ENCODE measurements at places on chromosomes 1 and 21.

GRCh38 chr1:3222042-3222692 lies 153.2 kb downstream of the PRDM16 start:
- no peak for DNase-seq

GRCh38 chr1:224052772-224053171 lies 61.1 kb upstream of the FBXO28 start:
- no peak for DNase-seq

- DNase-seq = peak; percentile 26
Observed at GRCh38 chr21:41802684-41803083, 35.8 kb upstream of the RIPK4 start.

DNA sequence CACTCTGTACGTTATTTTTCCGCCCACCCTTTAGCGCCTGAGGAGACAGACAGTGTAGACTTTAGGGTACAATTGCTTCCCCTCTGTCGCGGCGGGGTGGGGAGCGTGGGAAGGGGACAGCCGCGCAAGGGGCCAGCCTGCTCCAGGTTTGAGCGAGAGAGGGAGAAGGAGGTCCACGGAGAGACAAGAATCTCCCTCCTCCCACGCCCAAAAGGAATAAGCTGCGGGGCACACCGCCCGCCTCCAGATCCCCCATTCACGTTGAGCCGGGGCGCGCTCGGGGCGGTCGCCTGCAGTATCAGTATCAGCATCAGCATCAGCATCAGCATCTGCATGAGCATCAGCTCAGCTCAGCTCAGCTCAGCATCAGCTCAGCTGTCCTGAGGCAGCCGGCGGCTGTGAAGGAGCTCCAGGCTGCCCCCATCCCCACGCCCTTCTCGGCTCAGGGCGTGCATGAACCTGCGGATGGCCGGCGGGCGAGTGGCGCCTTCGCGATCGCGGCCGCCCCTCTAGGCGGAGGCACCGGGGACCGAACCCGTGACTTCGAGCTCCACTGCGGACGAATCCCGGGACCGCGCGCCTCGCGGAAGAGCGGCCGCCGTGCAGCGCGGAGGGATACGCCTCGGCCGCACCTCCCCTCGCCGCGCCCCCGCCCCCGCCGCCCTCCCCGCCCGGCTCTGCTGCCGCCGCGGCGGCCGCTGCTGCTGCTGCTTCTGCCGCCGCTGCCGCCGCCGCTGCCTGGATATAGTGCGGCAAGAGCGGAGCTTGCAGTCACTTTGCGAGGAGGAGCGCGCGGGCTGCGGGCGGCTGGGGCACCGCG lies at the start of gene NCAM2:
TSS of gene NCAM2 (plus strand) at position 774 of the 820 bp plus-strand sequence.
- peak; percentile 79 for DNase-seq

DNA sequence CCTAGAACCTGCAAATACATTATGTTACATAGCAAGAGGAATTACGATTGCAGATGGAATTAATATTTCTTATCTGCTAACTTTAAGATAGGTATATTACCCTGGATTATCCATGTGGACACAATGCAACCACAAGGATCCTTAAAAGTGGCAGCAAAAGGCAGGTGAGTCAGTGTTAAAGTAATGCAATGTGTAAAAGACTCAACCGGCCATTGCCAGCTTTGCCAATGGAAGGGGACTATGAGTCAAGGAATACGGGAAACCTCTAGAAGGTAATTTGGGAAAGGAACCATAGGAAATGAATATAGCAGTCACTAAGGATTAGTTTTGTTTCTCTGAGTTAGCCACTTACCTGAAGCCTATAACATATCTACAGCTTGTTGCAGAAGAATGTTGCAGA lies 692.1 kb upstream of the ZP4 start:
- no peak for DNase-seq

DNA sequence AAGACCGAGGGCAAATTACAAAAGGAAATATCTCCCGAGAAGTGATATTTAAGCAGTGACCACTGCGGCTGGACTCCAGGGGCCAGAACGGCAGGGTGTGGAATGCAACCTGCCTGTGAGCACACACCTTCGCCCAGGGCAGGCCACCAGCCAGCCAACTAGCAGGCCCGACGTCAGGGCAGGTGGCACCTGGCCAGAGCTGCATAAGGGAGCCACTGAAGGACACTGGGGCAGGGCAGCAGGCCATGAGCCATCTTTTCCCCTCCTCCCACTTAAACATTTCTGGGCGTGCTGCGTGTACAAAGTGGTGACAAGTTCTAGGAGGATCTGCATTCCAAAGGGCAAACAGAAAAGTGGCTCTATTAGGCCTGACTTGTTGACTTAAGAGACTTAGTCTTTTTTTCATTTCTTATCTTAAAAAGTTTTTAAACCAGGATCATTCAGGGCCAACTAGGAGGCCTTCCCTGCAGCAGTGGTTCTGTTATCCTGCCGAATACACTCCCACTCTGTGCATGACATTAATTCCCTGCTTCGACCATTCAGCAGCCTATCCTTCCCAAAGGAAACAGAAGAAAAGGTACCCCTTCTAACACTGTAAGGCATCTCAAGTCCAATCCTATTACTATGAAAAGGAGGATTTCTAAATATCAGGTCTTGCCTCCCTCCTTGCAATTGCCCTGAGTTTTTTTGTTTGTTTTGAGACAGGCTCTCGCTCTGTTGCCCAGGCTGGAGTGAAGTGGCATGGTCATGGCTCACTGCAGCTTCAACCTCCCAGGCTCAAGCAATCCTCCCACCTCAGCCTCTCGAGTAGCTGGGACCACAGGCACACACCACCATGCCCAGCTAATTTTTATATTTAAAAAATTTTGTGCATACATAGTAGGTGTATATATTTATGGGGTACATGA lies 96.3 kb downstream of the BCAR3 start:
- no peak for DNase-seq

DNA sequence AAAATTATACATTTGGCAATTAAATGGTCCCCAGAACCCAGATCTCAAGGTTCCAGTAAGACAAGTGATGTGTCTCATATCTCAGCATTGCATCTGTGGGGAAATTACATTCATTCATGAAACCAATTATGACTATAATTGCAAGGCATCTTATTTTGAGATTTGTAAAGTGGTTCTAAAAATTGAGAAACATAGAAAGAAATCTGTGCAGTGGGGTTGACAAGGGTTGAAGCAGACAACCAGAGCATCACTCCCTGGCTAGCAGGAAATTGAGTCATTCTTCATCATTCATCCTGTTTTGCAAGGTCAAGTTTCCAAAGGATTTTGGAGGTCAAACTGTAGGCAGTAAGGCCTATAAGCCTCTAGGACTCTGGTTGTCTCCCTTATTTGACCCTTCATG lies 25.1 kb upstream of the MROH9 start:
- no peak for DNase-seq

DNA sequence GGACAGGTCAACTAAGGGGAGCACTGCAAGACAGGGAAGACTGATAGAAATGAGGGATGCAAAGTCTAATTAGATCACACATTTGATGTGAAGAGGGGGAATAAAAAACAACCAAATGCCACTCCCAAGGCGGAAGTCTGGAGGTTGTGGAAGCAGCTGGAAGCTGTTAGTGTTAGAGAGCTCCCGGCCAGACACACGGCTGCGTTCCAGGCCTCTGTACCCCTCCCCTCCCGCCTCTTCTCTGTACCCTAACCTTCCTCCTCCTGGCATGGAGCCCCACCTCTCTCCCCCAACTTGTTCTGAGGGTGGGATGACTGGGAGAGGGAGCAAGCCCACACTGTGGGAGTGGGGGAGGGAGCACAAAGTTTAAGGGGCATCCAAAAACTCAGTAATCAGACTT lies 67.0 kb downstream of the PLEKHA6 start:
- no peak for DNase-seq

GRCh38 chr1:205592443-205593003 lies 39.3 kb downstream of the ELK4 start:
- DNase-seq = no peak

- no peak for DNase-seq
Observed at GRCh38 chr1:83849191-83850061, 149.5 kb downstream of the TTLL7 start.

GRCh38 chr1:224494343-224494742 lies 59.7 kb upstream of the WDR26 start:
- DNase-seq = no peak

DNA sequence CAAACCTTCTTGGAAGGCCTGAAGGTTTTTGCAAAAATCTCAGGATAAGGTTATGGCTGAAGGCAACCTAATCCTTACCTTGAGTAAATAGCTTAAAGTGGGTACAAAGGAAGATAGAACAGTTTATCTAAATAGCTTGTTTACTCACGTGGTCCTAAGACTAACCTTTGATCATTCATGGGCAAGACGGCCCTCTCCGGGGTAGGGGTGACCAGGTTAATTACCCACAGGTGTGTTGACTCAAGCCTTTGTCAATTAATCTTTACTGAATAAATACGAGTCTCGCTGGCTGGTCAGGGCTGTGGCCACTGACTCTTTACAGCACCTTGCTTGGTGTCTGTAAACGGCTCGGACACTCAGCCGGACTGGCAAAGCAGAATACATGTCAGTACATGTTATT lies 10.8 kb downstream of the AADACL4 start:
- no peak for DNase-seq

DNA sequence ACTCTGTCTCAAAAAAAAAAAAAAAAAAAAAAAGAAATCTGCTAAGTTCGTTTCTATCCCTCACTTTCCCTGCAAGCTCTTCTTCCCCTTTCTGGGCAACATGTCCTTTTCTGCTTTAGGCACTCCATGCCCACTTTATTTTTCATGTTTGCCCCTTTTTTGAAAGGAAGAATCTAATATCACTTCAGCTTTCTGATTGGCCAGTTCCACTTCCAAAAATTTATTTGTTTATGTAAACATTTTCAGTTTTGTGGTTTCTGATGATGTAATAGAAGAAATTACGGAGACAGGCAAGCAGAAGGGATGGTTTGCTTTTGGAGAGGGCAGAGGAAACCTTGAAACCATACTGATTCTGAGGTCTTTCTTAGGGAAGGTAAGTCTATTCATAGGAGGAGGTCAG lies 15.1 kb downstream of the IFNAR1 start:
- peak; percentile 56 for DNase-seq

- DNase-seq = no peak
Observed at GRCh38 chr21:46129846-46130651, 25.3 kb downstream of the FTCD start.

GRCh38 chr1:205068001-205068400 lies 16.3 kb downstream of the TMEM81 start:
- DNase-seq = no peak

DNA sequence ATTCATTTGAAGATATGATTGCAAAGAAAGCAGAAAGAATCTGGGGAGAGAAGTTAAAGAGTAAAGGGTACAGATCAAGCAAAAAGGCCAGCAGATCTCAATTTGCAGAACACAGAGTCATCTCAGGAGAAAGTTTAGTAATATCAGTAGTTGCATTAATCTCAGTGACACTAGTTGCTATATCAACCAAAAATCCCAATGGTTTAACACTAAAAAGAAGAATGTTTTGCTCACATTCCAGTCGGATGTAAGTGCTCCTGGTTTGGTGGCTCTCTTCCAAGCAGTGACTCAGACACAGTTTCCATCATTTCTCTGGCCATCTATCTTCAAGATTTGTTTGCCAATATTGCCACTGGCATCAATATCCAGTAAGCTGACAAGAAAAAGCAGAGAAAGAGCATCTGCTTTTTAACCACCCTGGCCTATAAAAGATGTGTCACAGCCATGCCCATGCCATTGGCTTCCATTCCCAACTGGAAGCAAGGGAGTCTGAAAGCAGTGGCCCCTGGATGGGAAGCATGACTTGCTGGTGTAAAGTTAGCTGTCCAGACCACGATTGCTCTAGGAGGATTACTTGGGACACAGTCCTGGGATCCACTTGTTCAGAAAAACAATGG lies 45.5 kb upstream of the AIM2 start:
- no peak for DNase-seq

- DNase-seq = no peak
Observed at GRCh38 chr1:173733912-173734311, 19.1 kb downstream of the KLHL20 start.

GRCh38 chr1:15225461-15225860 lies 21.6 kb upstream of the FHAD1 start:
- DNase-seq = no peak

GRCh38 chr1:109361069-109361468 lies 36.6 kb downstream of the SORT1 start:
- peak; percentile 56 for DNase-seq

DNA sequence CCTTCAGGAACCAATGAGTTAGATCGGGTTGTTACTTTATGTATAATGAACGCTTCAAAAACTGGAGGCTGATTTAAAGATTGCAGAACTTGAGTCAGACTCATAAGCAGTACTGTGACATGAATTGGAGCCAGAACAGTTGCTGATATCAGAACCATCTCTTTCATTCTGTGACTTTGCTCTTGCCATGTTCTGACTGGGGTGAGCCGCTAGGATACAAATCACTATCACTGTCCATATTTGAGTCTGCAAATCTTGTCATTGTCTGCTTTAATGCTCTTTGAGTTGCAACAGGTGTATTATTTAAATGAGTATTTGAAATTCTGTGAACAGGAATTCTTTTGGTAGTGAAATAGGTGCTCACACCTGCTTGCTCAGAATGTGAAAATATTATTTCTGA lies 52.5 kb downstream of the LRIG2 start:
- no peak for DNase-seq

DNA sequence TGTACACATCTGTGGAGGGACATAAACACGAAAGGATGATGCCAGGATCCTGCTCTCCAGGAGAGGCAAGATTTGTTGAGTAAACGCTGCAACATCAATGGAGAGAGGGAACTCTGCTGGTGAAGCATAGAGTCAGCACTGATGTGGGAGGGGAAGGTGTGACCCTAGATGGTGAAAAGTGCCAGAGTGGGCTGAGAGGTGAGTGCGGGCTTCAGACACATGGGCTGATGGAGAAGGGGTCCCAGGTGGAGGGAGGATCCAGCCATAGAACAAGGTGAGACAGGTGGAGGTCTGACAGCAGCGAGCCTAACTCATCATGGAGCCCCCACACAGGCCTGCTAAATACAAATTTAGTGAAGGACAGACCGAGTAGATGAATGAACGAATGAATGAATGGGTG lies 9.7 kb downstream of the RD3 start:
- no peak for DNase-seq

DNA sequence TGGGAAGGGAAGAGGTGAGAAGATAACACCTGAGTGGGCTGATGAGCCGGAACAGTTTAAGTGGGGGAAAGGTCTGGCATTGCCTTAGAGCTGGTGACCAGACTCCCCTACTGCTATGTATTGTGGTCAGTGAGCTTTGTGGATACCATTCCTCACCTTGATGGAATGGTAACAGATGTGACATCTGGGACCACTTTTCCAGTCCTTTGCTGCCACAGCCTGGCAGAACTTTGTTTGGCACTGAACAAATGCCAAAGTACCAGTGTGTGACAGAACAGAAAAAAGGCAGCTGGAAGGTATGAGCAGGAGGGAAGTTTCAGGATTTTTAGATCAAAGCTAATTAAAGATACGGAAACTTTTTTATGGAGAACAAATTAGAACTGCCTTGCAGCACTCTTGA lies 6.2 kb downstream of the MED8 start:
- DNase-seq = no peak

DNA sequence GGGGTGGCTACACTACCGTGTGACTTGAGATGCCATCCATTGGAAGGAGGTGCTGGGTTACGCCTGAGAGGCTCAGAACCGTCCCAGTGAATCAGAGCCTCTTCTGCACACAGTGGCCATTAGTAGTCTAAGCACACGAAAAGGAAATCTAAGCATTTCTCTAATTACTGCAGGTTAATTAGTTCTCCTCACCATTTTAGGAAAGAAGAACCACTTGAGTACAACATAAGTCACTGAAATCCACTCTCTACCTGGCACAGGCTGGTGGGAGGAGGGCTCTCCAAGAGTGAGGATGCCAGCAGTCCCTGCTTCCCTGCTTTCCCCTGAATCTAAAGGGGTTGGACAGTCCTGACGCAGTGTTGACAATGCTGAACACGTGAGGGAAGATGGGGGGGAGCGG lies 606.3 kb downstream of the NPHP4 start:
- no peak for DNase-seq

GRCh38 chr1:1163538-1164070 lies 10.1 kb upstream of the TTLL10 start:
- no peak for DNase-seq
